NCI-H2107 (cell line): ENCODE measurements at places on chromosomes 16 and 17.

DNA sequence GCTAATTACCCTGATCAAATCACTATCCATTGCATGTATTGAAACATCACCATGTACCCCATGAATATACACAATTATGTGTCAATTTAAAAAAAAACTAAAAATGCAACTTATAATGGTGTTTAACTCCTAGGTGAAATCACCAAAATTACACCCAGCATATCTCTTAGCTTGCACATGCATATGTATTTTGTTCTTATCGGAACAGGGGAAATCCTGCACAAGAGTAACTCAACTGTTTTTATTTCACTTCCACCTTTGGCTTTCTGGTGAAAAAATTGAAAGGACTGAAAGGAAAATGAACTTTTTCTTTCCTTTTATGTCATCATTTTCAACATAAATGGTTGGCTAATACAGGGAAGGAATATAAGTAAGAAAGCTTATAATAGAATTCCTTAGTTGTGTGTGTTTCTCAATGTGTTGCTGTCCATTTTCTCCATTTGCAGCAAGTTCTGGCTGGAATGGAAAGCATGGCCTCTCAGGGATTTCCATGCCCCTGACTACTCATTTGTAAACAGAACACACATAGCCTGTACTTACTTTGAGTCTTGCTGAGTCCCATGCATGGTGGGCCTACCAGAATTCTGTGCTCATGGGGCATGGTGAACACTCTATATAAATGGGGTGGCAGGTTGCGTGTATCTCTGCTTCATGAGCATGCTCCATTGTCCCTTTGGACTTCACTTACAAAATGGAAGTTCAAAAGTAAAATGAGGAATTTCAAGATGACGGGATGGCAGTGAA lies 462.0 kb downstream of the HS3ST3B1 start:
- DNase-seq = no peak

- no peak for DNase-seq
Observed at GRCh38 chr16:73067671-73068540, 20.0 kb upstream of the ZFHX3 start.

- DNase-seq = no peak
Observed at GRCh38 chr16:85750146-85750826, 610 bp downstream of the C16orf74 start.

DNA sequence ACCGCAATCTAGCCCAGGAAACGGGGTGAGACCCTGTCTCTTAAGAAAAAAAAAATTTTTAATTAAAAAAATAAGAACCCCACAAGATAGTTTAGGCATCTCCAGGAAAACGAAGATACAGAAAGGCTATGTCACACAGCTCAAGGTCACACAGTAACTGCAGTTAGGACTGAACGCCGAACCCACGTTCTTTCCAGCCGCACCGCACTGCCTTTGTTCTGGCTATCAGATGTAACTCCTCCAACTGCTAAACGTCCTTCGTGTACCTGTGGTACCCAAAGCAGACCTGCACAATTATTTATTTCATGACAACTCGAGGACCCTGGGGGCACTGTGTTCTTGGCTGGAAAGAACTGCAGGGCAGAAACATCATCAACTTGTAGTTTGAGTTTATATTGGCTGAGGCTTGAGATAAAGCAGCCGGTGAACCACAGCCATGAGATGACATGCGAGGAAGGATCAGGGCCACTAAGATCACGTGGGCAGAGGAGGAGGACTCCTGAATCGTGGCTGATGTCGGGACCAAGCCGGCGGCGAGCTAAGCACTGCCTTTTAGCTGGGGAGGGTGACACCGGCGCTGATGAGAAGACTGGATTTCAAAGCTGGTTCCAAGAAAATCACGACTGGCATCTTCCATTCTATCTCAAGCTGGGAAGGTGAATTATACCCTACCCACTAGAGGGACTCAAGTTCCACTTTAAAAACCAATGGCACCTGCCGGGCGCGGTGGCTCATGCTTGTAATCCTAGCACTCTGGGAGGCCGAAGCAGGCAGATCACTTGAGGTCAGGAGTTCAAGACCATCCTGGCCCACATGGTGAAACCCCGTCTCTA lies 20.7 kb upstream of the MNT start:
- peak; percentile 25 for DNase-seq

- DNase-seq = no peak
Observed at GRCh38 chr17:35913609-35914008, 17.0 kb downstream of the RDM1 start.
